ENCODE measurements at places on chromosomes 3 and 15.

DNA sequence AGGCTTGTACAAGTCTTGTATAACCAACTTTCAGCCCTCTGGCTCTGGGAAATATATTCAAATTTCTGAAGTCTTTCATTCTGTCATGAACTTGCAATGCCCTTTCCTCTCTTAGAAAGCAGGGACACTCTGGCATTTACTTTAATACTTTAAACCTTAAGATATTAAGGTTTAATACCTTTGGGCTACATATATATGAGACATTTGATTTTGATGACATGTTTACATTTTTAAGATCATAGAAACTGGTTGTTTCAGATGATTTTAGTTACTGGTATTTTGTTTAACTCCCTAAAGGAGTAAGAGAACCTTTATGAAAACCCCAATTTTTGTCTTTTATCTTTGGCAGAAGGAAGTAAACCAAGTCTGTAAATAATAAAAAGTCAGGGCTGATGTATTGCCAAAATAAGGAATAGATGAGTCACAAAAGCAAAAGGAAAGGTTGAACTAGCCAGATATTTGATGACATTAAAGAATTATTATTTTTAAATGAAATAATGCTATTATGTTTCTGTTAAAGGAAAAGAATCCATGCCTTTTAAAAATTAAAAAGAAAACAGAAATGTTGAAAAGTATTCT, 579.0 kb upstream of the CBLB start:
- no peak for DNase-seq

- DNase-seq: no peak
Observed at GRCh38 chr3:26091626-26092025, 301.7 kb downstream of the OXSM start.

- DNase-seq: no peak
Observed at GRCh38 chr3:113743006-113743630, 2.9 kb downstream of the NAA50 start.

DNA sequence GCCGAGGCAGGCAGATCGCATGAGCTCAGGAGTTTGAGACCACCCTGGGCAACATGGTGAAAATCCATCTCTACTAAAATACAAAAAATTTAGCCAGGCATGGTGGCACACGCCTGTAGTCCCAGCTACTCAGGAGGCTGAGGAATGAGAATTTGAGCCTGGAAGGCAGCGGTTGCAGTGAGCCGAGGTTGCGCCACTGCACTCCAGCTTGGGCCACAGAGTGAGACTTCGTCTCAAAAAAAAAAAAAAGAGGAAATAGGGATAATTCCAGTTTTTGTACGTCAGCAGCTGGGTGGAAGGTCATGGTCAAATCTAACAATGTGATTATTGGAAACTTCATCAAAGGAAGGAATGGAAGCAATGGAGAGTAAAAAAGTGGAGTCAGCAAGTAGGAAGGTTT, 3.1 kb downstream of the CMC1 start:
- DNase-seq: no peak

DNA sequence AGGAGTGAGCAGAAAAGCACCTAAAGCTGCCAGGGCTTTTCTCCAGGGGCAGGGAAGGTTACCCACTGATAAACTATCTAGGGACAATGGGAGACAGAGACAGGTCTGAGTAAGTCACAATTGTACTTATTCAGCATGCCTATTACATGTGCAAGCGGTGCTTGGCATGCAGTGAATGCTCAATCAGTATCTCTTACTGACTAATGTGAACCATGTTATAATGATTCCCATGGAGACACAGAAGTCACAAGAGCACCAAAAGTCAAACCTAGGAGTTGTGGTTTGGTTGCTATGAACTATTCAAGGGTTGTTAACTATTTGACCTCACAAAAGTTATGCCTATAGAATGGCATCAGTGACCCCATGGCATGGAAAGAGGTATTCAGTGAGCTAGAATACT, 50.0 kb upstream of the RASGRP1 start:
- no peak for DNase-seq

DNA sequence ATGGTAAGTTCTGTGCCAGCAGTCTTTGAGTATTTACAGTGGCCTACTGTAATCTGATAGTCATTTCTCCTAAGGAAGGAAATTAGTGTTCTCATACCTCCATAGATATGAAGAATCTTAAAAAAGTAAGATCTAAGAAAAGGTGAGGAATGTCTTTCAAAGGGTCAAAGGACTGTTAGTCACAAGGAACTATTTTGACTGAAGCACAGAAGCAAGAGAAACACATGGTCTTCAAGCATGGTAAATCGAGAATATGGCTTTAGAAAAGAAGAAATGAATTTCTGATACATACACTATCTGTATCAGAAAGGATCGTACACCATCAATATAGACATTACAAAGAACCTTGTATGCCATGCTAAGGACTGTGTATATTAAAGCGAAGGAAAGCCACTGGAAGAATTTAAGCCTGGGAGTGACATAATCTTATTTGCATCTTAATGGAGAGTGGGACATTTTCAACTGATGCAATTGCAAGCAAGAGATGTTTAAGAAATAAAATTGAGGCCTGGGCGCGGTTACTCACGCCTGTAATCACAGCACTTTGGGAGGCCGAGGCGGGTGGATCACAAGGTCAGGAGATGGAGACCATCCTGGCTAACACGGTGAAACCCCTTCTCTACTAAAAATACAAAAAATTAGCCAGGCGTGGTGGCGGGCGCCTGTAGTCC, 5.5 kb upstream of the ACAP2 start:
- no peak for DNase-seq

- DNase-seq: no peak
Observed at GRCh38 chr3:45796902-45797637, 734 bp upstream of the SLC6A20 start.

- no peak for DNase-seq
Observed at GRCh38 chr3:72800869-72801268, 47.4 kb downstream of the SHQ1 start.

DNA sequence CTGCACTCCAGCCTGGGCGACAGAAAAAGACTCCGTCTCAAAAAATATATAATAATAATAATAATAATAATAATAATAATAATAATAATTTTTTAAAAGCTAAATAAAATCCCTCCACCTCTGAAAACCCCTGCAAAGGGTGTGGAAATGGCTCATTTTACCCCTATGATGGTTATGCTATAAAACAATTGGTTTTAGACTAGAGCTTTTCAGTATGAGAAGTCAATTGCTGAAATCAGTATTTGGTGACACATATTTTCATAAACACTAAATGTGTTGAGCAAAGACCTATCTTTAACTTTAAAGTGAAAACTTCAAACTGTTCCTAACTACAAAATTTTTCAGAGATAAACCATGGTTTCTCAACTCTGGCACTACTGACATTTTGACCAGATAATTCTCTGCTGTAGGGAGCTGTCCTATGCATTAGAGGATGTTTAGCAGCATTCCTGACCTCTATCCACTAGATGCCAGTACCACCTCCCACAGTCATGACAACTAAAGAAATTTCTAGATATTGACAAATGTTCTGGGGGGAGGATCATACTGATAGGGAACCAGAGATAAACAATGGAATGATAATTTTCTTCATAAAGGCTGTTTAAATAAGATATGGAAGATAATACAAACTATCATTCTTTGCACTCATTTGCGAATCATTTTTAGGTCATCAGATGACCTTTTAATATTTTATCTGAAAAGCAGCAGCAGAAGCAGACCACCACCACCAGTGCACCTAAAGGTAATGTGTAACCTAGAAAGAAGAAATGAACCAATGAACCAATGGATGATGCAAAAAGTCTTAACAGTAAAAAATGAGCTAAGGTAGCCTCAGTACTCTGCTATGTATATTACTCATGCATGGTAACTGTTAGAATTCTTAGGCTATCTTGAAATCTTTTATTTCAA, 13.8 kb downstream of the PTPN9 start:
- peak; percentile 62 for DNase-seq

DNA sequence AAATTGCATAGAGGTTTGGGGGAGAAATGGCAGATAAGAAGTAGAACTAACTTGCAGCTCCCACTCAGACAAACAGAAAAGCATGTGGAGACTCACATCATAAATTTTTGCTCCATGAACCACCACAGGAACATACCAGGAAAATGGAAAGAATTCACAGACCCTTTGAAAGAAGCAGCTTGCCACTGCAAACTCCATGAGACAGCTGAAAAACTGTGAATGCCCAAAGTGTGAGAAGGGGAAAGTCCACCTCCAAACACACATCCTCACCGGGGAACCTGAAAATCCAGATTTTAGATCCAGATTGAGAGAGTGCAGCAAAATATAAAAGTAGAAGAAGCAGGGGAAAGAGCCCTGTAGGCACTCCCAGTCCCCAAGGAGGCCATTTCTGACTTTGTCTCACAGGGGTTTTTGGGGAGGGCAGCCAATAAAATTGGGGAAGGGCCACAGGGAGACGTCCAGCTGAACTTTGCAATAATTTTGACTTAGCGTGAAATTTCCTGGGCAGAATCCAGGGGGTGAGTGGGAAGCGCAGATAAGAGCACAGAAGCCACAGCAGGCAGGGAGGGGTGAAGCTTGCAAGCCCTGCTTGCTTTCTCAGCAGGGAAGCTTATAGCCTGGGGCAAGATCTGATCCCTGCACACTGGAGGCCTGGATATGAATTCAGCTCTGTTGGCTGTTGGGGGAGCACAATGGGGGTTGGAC, 183.4 kb upstream of the UBE2E2 start:
- DNase-seq: peak; percentile 59

DNA sequence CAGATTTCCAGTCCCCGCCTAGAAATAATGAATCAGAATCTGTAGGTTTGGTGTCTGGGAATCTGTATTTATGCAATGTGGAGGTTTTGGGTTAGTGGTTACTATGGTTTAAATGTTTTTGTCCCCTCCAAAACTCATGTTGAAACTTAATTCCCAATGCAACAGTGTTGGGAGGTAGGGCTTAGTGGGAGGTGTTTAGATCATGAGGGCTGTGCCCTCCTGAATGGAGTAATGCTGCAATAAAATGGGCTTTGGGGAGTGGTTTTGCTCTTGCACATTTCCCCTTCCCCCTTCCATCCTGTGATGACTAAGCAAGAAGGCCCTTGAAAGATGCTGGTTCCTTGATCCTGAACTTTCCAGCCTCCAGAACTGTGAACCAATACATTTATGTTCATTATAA, 9.2 kb upstream of the RFC4 start:
- DNase-seq: peak; percentile 47

DNA sequence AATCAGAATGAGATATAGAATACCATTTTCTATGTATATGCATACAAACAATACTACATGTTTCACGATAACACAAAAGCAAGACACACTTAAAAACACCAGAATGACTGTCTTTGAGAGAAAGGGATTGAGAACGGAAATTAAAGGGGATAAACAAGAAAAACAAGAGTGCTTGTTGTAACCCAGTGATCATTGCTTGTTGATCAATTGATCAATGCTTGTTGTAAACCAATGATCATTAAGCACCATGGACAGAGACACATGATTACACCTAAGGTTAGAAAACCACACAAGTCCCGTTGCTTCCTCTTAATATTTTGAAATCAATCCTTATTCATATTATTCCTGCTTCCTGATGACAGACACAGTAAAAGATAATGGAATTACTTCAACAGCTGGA, 1.1 kb upstream of the OR4F15 start:
- no peak for DNase-seq

GRCh38 chr3:197151580-197151979, 122.0 kb upstream of the MELTF start:
- peak; percentile 52 for DNase-seq

DNA sequence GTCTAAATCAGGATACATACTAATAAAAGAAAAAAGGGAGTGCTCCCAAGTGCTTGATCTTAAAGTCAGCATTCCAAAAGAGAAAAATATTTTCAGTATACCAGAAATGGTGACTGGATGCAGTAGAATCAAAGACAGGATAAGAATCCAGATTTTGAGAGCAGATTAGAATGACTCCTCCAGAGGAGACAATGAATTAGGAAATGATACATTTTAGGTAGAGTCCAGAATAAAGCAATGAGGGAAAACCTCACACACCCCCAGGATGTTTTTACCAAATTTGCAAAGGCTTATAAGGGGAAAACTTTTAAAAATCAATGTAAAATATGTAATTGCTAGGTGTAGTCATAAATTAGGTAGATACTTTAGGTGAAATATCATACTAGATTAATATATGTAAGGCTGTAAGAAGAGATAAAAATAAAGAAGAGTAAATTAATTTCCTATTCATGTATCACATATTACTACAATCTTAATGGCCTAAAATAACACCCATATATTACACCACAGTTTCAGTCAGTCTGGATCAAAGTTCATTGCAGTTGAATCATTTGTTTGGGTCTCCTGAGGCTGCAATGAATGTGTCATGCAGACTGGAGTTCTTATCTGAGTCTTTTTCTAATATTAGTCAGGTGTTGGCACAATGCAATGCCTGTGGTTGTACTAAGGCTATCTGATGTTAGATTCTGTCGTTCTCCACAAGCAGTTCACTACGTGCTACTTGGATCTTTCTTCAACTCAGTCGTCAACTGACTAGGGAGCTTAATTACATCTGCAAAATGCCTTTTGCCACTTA, 547.8 kb upstream of the EPHA6 start:
- peak; percentile 67 for DNase-seq

DNA sequence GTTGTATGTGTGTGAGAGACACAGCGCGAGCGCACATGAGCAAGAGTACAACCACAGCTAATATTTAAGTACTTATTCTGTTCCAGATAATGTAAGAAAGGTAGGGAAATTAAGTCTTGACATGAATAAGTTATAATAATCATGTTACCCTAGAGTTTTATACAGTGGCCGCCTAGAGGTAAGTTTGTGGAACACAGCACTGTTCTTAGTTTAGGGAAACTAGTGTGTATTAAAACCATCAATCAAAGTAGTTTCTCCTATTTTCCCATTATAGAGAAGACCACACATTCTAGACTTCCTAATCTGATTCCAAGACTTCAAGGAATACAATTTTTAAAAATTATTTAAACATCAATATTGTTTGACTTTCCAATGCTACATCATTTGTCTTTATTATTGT, 9.5 kb downstream of the ALDH1A2 start:
- DNase-seq: no peak

DNA sequence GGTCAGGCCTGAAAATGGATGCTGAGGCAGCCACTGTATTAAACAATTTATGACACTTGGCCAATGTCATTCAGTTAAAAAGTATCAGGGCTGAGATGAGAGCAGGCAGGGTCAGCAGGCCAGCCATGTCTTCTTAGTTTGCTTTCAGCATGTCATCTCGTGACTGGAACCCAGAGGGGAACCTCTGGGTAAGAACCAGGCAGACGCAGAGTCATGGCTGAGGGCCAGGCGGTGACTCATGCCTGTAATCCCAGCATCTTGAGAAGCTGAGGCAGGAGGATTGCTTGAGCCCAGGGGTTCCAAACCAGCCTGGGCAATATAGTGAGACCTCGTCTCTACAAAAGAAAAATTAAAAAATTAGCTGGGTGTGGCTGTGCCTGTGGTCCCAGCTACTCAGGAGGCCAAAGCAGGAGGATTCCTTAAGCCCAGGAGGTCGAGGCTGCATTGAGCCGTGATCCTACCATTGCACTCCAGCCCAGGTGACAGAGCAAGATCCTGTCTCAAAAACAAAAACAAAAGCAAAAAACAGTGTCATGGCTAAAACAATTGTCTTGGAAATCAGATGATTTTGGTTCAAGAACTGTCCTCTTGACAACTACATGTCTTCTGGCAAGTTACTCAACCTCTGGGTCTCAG, 11.7 kb downstream of the BCL2L10 start:
- peak; percentile 89 for DNase-seq

Measured in fibroblast of lung (primary cell).